ENCODE measurements at places on chromosomes 2 and 18.

- no peak for DNase-seq
These were observed 221.7 kb downstream of the PHLPP1 start for GRCh38 chr18:62937065-62937464.

DNA sequence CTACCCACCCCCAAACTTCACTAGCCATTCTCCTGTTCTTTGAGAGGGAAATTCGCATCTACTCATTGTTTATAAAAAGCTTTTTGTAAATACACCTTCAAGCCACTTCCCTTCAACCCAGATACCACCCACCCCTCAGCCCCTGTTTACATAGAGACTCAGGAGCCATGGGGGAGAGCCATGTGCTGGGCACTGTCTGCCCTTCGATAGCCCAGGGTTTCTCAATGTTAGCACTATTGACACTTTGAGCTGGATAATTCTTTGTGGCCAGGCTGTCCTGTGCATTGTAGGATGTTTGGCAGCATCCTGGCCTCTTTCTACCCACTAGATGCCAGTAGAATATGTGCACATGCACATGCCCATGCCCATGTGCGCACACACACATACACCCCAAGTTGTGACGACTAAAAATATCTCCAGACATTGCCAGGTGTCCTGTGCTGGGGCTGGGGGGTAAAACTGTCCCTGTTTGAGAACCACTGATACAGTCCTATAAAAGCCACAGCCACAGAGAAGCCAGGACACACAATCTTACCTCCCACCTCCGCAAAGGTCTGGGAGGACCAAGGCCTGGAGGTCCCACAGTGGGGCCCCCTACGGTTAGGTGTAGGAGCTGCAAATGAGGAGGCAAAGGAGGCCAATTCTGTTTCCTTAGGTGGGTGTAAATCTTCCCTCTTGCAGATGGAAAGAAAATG lies 44.5 kb upstream of the ASPRV1 start:
- DNase-seq, result no peak

DNA sequence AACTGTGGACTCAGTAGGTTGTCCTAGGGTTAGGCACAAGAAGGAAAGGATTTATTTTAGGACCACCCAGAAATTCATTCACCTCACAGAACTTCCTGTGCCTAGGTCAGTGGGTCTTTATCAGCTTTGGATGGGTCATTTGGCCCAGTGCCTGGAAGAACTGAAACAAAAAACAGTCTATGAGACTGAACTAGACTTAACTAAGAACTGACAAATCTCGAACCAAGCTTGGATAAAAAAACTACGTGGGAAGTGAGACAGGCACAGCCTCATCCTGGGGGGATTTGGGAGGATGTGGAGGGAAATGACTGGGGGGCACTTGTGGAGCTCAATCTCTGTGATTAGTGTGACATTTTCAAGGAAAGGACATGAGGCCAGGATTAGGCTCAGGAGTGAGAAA lies 2.3 kb upstream of the OST4 start:
- DNase-seq, result no peak

- no peak for DNase-seq
These were observed 42.1 kb upstream of the SNED1 start for GRCh38 chr2:240956171-240956934.

- DNase-seq, result no peak
These were observed 20.8 kb upstream of the FIGN start for GRCh38 chr2:163756588-163756987.

DNA sequence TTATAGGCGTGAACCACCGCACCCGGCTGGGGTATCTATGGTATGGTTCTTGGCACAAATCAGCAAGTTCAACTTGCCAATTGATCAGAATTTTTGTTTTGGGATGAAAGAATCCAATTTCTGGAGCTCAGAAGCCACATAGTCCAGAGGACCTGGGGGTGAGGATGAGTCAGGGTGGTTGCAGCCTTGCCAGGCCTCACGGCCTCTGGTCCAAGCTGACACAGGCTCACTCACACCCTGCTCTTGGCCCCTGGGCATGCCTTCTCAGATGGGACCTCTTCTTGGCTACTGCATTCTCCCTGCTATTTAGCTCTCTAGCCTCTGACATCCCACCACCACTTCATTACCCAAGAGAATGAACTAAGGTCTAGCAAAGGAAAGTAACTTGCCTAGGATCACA lies 16.3 kb downstream of the CAPG start:
- no peak for DNase-seq

DNA sequence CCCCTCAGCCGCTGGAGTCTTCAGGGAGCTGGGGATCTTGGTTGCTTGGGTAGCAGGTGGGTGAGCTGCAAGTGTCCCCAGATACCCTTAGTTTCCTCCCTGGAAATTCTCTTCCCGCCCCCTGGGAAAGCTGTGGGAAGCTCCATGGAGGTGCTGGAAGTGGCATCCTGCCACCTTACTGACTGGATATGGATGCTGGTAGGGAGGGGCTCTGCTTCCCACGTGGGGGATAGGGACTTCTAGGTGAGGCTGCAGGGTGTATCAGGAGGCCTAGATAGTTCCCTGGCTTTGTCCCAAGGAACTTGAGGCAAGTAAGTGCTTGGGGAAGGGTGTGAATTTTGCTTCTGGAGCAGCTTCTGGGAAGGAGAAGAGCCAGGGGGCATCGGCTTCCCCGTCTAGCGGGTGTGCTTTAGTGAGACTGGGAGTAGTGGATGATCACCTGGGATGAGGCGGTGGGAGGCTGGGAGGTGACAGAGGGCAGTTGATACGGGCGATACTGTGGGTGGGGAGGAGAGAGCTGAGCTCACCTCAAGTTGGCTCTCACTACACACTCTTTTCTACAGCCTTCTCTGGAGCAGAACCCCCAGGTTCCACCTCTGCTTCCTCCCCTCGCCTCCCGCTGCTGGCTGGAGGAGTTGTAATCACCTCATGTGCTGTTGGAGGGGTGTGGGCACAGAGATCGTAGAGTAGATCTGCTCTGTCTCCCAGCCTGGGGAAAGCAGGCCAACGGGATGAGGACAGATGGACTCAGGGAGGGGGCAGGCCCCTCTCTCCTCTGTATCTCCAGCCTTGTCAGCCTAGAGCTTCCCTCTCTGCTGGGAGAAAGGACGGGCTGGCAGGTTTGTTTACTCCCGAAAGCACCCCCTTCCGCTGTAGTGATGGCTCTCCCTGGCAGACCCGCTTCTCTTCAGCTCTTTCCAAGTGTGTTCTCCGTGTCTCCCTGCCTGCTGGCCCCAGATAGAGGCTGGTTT lies 19.8 kb downstream of the TET3 start:
- no peak for DNase-seq

DNA sequence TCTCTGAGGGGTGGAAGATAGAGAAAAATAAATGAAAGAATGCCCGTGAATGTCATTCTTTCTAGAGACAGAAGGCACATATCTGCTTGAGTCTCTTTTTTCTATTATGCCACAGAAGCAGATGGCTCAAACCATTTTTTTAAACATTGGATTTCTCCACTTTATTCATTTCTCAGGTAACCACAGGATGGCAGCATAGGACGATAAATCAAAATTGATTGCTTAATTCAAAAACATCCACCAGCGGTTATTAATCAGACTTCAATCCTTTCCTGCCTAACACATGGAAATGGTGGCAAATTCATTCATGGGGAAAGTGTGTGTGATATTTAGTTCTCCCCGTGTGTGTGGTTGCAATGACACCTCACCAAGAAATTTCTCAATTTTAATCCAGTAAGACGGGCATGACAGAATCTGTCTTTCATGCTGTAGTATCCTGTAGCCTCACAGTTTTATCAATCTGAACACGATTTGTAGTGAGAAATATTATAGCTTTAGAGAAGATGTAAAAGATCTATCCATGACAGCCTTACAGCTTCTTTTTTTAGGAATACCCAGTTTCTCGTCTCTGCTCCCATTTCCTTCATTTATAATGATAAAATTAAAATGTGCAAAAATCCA lies 72.2 kb downstream of the DSC3 start:
- peak; percentile 55 for DNase-seq

DNA sequence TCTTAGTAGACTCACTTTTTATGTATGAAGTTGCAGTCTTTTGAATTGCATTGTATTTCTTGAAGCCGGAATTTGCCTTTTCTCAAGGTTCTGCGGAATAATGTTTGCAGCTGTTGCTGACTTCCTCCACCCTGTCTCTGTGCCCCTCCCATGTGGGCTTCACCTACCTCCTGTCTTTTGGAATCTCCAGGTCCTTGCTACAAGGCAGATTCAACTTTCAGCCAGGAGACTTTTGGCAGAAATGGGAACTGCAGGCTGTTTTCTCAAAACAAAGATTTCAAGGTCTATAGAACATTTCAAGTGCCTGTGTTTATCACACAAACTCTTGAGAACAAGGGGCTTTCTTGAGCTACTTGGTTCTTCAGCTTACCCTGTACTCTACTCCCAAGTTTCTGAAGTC lies 25.6 kb downstream of the ZNF236 start:
- no peak for DNase-seq

DNA sequence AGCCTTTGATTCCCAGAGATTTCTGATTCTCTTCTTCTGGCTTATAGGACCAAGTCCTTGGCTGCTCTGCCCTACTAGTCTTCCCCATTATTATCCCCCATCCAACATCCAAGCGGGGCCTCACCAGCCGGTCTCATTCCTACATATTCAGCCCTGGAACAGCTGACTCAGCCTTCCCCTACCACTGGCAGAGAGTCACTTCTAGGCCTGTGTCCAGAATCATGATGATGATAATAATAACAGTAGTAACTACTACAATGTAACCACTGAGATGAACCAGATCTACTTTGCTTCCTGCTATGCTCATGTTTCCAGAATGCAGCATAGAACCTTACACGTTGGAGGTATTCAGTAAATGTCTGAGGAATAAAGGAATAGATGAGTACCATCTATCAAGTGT lies 295.2 kb downstream of the SRBD1 start:
- DNase-seq, result no peak

DNA sequence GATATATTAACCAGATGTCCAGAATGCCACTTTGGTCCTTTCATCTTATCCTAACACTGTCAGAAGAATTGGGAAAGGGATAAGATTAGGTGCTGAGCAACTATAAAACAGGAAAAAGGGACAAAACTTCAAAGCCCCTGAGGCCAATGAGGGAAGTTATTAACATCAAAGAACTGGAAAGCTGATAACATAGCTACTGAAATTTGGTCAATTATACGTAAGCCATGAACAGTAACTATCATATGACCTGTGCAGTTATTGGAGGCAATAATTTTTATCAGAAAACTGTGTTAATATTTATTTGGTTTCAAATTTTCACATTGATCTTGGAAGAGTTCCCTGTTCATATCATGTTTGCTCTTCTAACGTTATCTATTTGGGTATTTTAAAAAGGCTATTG lies 2.6 kb upstream of the REG3A start:
- no peak for DNase-seq

GRCh38 chr2:3651691-3652648 lies 6.0 kb upstream of the ALLC start:
- DNase-seq, result peak; percentile 91

DNA sequence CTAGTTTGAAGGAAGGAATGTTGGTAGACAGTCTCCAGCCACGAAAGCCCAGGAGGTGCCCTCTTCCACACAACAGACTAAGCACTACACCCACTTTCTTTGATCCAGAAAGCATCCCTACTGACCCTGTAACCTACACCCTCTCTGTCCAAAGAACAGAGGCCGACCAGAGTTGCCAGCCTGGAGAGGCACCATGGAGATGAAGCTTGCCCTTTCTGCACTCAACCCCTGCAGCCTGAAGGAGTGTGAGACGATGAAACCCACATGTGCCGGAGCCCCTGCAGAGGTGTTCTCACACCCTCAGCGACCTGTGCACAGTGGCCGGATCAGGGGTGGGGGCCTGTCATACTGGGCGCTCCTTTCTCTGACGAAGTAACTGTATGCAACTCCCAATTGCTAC lies 136.3 kb downstream of the ZNF516 start:
- DNase-seq, result no peak

GRCh38 chr18:37393945-37394609 lies 171.5 kb downstream of the CELF4 start:
- peak; percentile 84 for DNase-seq

GRCh38 chr2:65537651-65538385 lies 105.4 kb upstream of the SPRED2 start:
- no peak for DNase-seq

DNA sequence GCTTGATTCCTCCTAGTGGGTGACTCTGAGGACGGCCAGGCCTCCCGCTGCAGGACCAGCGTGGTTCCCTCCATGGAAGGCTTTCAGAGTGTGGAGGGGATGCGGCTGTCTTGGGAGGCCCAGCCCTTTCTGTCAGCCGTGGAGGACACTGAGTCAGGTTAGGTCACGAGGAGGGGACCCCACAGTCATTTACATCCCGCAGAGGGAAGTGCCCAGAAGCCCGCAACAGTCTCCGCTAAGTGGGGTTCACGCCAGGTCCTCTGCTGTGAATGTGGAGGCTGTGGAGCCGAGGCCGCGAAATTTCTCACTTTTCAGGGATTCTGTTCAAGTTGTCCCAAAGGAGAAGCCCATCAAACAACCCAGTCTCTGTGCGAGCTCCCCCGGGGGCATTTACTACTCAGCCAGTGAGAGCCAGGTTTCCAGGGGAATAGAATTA lies 8.8 kb downstream of the ACKR3 start:
- no peak for DNase-seq

GRCh38 chr2:46284796-46285195 lies 12.4 kb upstream of the EPAS1 start:
- DNase-seq, result no peak

DNA sequence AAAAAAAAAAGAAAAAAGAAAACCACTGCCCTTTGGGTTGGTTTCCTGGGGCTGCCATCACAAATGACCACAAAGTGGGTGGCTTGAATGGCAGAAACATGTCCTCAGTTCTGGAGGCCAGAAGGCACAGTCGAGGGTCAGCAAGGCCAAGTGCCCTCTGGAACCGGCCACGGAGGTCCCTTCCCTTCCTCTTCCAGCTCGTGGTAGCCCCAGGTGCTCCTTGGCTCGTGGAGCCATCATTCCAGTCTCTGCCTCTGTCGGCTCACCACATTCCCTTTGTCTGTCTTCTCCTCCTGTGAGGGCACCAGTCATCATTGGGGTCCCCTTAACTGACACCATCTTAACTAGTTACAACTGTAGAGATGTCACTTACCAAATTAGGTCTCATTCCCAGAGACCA lies 8.5 kb upstream of the NFATC1 start:
- no peak for DNase-seq

DNA sequence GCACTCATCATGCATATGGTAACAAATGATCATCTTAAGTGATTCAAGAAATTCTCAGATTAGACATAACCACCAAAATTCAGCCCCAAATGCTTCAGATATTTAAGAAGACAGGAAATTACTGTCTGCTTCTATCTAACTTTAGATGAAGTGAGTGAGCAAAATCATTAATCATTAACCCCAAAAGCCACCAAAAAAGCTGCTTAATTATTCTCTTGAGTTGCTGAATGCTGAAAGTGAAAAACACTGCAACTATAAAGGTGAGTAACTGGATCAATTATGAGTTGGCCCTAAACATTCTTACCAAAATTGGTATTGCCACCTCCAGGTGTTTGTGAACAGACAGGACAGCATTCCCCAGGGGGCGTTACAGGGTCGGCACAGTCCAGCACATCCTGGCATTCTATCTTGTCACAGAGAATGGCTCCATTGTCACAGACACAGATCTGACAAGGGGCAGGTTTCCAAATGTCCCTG lies 69.6 kb downstream of the COL5A2 start:
- DNase-seq, result no peak
